A549 (cell line): ENCODE measurements at places on chromosomes 12 and 14.

GRCh38 chr14:75141967-75142366 is 15.1 kb upstream of the NEK9 start:
- DNase-seq, result no peak

DNA sequence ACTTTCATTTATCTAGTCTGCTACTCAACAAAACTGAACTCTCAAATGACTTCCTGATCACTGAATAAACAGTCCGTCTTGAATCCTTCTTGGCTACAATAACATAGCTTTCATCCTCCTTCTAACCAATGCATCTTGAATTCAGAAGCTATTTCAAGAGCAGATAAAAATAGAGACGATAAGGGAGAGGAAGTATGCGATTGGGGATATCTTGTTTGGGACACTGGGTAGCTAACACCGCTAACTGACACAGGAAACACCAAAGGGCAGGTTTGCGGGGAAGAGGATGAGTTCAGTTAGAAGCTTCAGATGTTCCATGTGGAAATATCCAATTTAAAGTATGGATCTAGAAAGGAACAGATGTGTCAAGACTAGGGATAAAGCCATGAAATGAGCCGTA is 102.5 kb downstream of the SLC41A2 start:
- DNase-seq, result no peak

DNA sequence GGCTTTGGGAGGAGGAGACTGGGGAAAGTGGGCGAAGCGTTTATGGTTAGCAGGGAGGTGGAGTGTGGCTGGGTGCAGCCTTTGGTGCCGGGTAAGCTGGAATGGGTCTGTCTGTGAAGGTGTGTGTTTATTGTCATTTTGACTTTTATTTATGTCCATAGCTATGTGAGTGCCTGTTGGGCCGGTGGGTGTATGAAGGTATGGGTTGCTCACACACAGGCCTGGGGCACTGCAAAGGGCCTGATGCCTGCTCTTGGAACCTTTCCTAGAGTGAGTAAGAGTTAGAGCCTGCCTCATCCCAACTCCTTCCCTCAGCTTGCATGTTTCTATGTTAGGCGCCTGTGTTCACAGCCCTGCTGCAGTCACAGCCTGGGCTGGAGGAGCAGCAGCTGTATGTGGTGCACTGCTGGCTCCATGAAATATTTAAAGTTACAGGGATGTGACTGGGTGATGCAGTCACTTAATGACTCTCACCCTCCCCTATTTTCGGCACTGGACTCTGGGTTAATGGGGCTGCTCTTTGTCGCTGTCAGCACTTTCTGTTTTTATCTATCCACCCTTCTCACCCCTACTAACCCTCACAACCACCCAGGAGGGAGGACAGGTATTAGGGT is 2.6 kb upstream of the PPP1R1A start:
- no peak for DNase-seq

DNA sequence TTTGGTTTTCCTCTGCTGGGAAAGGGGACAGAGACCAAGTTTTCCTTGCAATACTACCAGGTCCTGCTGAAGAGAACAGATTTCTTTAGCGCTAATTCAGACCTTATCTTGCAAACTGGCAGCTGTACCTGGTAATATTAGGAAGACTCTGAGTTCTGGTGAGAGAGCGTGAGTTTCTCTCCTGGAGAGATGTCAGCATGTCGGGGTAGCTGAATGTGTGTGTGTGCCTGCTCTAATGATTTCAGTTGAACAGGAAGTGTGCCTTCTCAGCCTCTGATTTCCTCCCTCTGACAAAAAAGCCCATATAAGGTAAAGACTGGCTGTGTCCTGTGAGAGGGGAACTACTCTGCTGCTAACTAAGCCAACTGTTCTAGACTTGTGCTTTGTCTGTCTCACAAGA is 10.3 kb upstream of the ERP27 start:
- DNase-seq, result no peak

GRCh38 chr12:122866379-122866778 is 29.5 kb downstream of the VPS37B start:
- DNase-seq, result no peak

DNA sequence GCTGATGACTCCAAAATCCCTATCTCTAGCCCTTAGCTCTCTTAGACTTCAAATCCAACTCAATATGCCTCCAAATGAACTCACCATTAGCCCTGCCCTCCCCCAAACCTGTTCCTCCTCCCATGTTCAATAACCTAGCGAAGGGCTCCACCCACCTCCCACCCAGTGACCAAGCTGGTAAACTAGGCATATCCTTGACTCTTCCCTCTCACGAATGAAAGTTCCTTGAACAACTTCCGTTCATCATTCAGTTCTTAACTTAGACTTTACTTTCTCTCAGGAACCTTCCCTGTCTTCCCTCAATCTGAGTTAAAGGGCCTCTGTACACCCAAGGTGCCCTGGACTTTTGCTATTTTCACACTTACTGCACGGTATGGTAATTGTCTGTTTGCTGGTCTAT is 1.9 kb upstream of the KLHDC1 start:
- peak; percentile 15 for DNase-seq

DNA sequence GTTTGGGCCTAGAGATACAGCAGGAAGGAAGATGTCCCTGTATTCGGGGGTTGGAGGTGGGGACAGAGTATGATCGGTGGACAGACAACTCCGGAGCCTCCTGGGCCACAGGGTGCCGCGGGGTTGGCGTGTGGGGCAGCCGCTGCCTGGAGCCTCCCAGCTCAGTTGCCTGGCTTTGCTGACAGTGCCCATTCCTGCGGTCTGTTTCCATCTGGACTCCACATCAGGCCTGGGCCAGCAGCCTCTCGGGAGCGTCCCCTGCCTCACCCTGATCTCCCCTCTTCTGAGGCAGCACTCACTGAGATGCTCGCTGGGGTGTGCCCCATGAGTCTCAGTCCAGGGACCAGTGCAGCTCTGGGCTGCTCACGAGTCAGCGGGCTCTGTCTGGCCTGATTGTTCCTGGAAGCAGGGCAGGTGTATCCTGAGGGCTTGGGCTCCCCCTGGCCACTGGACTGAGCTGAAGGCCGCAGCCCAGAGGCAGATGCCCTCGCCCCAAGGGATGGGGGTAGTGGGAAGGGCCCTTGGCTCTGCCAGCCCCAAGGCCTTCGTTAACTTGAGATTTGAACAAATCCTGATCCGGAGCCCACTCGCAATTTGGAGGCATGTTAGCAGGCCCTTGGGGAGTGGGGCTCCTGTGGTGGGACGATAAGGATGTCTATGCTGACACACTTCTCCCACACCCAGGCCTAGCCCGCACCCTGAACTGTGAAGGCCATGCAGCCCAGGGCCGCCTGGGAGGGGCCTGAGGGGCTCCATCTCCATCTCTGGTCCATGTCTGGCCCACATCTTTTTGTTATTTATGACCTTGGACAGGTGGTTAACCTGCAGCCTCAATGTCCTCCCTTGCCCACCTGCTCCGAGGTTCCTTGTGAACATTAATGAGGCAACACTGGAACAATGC is 7.5 kb downstream of the HIP1R start:
- no peak for DNase-seq

- peak; percentile 21 for DNase-seq
These were observed 921 bp downstream of the RAD51B start for GRCh38 chr14:67820428-67820971.

DNA sequence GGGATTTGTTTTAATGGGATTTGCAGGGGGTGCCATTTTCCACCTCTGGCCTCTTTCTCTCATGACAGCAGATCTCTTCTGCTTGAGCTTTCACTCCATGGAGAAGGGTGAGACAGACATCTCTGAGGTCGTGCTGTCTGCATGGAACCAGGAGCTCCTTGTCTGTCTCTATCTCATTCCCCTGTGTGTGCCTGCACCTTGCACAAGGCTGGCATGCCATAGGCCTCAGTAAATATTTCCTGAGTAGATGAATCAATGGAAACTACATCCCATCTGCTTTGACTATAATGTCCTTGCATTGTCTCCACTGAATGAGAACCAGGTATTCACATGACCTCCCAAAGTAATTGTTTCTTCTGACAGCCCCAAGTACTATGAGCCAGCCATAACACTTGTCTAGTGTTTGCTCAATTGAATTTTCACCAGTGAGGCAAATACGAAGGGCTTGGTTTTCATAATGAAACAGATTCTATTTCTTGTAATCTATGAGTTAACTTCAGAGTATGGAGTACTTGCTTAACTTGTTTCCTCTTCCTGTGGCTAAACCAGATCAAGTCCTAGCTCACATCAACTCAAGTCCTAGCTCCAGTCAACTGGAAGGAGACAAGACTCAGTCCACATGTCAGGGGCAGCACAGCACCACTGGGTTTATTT is 32.3 kb downstream of the KCNK13 start:
- no peak for DNase-seq

GRCh38 chr14:105153739-105154475 is 14.7 kb downstream of the JAG2 start:
- no peak for DNase-seq

DNA sequence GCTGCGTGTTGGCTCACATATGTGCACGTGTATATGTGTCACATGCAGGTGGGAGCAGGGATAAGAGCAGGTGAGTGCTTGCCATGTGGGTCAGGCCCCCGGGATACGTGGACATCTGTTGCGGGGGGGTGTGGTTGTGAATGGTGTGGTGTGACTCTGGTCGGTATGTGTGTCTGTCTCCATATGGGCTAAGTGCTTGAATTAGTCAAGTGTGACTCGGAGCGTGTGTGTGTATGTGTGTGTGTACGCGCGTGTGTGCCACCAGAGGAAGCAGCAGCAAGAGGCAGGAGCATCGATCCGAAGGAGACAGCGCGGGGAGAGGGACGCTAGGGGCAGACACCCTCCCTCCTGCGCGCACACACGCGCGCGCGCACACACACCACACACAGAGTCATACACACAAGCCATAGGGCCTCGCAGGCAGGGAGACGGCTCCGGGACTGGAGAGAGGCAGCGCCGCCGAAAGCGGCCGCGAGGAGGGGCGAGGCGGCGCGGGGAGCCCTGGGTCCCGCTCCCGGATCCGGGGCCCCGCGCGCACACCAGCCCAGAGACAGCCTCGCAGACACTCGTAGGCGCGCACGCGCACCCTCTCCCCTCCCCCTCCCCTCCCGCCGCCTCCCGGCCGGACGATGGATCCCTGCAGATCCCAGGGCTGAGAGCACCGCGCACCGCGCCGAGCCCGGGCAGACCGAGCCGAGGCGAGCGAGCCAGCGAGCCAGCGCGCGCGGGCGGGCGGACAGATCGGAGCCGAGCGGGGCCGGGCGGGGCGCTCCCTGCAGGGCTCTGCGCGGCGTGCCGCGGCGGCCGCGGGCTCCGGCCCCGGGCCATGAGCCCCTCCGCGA is at the start of gene ASIC1:
ASIC1 (plus strand) TSS at position 597 of the 842 bp plus-strand sequence. CDS start 1,171 bp downstream, outside the sequence.
- DNase-seq, result peak; percentile 70

DNA sequence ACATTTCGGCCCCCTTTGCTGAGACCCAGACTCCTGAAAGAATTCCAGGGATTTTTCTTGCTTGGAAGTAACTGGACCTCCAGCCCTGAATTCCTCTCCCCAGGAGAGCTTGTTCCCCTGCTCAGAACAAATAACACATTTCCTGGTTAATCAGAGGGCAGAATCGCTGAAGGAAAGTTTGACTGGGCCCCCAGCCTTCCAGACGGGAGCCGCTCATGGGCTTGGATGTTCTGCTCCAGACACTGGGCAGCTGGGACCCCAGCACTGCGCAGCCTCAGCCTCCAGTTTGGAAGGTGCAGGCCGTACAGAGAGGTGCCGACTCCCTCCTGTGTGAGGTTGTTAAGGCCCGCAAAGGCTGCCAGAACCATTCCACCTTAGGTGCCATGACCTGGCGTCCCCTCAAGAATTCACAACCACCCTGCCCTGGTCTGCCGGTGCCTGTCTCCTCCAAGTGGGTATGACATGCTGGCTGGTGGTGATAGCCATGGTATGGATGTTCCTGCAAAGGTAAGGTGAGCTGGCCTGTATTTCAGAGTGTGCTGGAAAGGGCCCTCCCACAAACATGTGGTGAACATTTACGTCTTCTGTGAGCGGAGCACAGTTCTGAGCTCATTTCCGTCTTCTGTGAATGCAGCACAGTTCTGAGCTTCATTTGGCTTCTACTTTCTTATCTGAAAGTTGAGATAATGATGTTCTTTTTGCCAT is 5.1 kb upstream of the LTBP2 start:
- peak; percentile 39 for DNase-seq

DNA sequence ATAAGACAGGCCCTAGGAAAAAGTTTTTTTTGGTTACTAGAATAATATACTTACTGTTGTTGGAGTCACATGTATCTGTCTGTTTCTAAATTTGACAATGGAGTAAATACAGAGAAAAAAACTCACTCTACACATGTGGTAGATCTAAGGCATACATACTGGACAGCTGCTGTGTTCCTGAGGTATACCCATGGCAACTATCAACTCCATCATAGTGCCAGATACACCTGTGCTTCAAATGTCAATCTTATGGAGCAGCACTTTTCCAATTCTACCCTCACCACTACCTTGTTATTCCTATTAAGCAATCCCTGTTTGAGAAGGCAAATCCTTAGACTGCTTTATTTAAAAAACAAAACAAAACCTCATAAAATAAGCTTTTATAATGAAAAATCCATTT is 3.3 kb downstream of the ZCRB1 start:
- no peak for DNase-seq

DNA sequence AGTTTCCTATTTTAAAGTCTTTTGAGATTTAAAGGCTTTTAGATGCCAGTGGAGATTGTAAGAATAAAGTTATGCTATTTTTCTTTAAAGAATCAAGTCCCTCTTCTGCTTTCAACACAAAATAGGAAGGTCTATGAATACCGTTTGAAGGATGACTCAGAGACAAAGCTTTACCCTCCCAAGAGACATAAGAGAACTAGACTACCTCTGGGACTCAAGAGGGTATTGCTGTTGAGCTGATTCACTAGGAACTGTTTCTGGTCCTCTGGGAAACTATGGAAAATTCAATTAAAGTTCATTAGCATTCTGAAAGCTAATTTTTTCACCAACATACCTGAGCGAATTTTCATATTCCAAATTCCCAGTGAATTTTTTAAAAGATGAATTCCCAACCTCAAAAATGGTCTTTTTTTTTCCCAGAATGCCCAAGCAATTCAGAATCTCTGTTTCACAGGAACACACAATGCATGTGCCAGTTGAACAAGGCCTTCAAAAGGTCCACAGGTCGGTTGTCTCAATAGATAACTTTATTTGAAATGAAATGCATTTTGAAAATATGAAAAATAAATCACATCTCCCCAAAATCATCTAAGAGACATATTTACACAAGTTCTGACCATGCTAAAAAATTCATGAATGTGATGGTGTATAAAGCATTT is 6.5 kb downstream of the PHLDA1 start:
- DNase-seq, result peak; percentile 65

GRCh38 chr14:95185033-95185766 is 27.9 kb upstream of the DICER1 start:
- DNase-seq, result no peak

DNA sequence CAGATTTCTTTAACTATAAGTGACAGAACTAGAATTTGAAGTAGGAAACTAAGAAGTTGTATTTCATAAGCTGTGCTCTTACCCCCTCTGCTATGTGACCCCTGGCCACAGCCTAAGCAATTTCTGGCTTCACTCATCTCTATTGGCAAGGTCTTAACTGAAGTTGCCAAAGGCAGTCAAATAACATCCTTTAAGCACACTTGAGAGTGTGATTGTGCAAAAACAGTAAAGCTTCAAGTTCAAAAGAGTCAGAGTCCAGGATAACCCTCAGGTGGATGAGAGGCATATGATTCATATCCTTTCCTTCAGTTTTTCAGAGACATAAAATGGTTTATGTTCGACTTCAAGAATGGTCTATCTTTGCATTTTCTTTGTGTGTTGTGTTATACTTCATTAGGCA is 45.2 kb downstream of the GRIP1 start:
- DNase-seq, result peak; percentile 6

- peak; percentile 48 for DNase-seq
These were observed 75.0 kb downstream of the TGFB3 start for GRCh38 chr14:75906680-75907280.

- DNase-seq, result peak; percentile 91
These were observed 12.4 kb upstream of the SMUG1 start for GRCh38 chr12:54201001-54201794.
